Activated CD4-positive, alpha-beta T cell treated with anti-CD3 and anti-CD28 coated beads, Interleukin-2, amount 50 U/mL, for 24 hours (primary cell): ENCODE measurements at places on chromosomes 4 and X.

DNA sequence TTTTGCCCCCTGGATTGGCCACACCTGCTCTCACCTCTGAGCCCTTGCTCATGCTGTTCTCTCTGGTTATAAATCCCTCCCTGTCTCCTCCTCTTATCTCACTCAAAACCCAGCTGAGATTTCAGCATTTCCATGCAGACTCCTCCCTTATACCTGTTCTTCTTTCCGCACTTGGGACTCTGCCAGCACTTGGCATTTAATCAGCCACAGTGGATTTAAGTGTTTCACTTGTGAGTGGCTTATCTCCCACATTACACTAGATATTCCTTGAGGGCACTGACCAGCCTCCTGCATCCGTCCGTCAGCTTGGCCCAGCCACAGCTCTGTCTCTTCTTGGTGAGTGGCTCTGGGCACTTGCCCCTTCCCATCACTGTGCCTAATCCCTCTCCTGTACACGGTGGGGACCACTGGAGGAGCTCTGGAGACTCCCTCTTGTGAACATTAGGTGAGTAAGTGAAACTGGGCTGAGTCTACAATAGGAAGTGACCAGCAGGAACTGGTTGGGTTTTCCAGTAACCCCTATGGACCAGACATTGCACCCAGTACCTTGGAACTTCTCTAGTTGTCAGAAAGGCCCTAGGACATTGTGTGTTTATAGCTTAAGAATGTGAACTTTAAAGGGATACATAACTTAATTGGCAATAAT is 19.9 kb downstream of the FGFBP1 start:
- DNase-seq: no peak

DNA sequence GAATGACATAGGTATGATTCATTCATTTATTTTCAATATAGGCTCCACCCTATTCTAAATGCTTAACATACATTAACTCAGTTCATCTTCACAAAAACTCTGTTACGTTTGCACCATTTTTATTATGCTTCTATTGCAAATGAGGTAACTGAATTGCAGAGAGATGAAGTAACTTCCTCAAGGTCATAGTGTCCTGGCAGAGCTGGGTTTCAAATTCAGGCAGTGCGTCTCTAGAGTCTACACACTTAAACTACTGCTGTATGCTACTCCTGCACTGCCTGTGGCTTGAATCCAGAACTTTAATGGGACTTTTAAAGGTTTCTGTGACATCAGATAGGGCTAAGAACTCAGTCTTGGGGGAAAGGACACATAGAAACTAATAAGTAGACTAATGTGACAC is 413.4 kb downstream of the UBE2NL start:
- DNase-seq: no peak

DNA sequence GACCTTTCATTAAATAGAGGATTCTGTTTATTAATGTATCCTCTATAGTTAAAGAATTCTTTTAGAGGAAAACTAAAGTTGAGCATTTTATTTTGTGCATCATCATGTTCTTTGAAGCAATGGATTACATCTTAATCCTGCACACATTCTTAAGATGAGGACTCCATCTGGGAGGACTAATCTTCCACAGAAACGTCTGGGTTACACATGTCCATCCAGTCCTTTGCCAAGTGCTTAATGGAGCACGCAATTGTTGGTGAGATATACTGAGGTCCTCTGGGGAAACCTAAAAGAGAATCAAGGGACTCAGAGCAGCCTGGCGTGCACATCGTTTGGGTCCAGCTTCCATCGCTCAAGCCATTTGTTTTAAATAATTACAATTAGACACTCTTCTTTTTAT is 115.1 kb upstream of the SFRP2 start:
- DNase-seq: no peak

- no peak for DNase-seq
Measured at GRCh38 chr4:54265366-54265765, 36.3 kb downstream of the PDGFRA start.

DNA sequence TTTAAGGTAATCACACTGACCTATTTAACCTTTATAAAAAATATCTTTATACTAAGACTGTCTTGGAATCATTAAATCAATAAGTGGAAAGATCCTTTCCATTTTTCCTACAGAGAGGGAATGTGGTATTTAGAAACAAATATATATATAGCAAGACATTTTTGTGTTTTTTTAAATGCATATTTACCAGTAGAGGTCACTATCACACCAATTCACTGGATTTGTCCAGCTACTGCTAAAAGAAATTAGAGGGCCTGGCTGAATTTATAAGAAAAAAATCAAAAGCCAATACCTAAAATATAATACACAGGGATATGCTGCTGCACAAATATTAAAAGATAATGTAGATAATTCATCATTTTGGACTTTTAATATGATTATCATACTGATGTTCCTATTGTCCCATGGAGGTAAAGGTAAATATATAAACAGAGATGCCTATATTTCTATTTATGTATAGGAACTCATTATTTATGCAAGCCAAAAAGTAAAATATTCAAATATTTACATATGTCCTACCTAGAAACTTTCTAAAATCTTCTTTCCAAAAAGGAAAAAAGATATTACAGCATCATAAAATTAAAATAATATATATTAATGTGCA is 69.5 kb downstream of the PDE5A start:
- no peak for DNase-seq

GRCh38 chr4:34486461-34487363 is 1757.6 kb downstream of the ARAP2 start:
- DNase-seq: no peak

DNA sequence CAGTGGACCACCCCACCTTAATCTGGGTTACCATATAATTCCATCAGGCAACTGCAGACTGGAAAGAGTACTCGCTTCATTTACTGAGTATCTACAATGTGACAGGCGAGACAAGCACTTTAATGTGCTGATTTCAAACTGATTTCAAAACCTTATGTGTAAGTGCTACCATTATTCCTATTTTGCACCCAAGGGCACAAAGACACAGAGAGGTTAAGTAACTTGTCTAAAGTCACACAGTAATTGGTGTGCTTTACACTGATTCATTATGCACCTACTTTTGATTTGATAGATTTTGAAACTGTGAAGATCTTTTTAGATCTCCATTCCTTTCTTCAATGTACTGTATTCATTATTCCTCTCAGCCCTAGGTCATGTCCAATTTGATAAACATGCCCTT is 192.4 kb downstream of the MGST2 start:
- DNase-seq: no peak

- DNase-seq: no peak
Measured at GRCh38 chr4:141706445-141706844, 70.1 kb downstream of the IL15 start.

- no peak for DNase-seq
Measured at GRCh38 chr4:34720571-34720970, 1523.7 kb downstream of the ARAP2 start.

GRCh38 chr4:36757580-36758311 is 476.3 kb downstream of the DTHD1 start:
- no peak for DNase-seq

- DNase-seq: no peak
Measured at GRCh38 chr4:155903453-155903852, at the start of gene TDO2. TDO2 (plus strand) TSS chr4:155903696; CDS start chr4:155903759, 63 bp downstream.

- no peak for DNase-seq
Measured at GRCh38 chr4:168831585-168831918, 178.5 kb downstream of the CBR4 start.

DNA sequence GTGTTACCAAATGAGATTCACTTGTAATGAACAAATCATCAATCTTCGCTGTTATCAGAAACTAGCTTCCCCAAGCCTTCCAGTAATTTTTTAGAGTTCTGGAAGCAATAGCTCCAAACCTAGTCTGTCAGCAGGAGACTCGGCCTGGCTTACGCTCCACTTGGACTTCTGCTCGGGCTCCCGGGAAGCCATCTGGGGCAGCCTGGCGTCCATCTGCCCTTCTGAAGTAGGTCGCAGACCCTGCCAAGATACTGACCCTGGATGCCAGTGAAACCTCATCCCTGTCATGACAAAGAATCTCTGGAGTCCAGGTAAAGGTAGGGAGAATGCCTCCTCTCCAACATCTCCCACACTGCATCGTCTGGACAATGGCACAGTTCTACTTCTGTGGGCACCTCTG is 493.8 kb upstream of the ZFP42 start:
- DNase-seq: no peak
